ENCODE measurements at places on chromosomes 16 and 17.

DNA sequence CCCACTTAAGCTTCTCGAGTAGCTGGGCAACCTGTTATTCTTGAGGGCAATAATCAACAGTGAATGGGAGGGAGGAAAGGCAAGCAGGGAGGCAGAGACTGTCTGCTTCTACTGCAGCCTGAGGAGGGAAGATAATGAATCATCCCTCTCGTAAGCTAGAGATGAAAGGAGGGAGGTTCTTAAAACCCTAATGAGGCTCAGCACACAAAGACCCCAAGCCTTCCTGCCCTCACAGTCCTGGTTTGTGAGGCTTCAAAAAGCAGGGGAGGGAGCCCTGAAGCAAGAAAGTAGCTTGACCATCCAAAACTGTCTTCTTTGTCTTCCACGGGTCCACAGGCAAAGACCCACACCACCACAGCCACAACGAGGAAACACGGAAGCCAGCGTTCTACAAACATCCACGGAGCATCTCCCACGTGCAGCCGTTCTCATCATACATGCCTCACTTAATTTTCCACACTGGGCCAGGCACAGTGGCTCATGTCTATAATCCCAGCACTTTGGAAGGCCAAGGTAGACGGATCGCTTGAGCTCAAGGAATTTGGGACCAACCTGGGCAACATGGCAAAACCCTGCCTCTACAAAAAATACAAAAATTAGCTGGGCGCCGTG is 1.8 kb downstream of the PIK3R5 start:
- DNase-seq = no peak

- DNase-seq = no peak
Measured at GRCh38 chr17:6787081-6787693, 11.2 kb downstream of the FBXO39 start.

DNA sequence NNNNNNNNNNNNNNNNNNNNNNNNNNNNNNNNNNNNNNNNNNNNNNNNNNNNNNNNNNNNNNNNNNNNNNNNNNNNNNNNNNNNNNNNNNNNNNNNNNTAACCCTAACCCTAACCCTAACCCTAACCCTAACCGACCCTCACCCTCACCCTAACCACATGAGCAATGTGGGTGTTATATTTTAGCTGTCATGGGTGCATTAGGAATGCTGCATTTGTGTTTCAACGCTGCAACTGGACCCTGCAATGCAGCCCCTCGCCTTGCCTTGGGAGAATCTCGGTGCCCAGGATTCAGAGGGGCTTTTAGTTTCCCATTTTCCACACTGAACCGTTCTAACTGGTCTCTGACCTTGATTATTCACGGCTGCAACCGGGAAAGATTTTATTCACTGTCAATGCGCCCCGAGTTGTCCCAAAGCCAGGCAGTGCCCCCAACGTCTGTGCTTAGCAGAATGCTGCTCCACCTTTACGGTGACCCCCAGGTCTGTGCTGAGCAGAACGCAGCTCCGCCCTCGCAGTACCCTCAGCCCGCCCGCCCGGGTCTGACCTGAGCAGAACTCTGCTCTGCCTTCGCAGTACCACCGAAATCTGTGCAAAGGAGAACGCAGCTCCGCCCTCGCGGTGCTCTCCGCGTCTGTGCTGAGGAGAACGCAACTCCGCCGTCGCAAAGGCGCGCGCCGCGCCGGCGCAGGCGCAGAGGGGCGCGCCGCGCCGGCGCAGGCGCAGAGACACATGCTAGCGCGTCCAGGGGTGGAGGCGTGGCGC is 43.3 kb downstream of the POLR3K start:
- DNase-seq = no peak

- DNase-seq = no peak
Measured at GRCh38 chr17:4485676-4486646, 12.7 kb upstream of the SPNS2 start.

DNA sequence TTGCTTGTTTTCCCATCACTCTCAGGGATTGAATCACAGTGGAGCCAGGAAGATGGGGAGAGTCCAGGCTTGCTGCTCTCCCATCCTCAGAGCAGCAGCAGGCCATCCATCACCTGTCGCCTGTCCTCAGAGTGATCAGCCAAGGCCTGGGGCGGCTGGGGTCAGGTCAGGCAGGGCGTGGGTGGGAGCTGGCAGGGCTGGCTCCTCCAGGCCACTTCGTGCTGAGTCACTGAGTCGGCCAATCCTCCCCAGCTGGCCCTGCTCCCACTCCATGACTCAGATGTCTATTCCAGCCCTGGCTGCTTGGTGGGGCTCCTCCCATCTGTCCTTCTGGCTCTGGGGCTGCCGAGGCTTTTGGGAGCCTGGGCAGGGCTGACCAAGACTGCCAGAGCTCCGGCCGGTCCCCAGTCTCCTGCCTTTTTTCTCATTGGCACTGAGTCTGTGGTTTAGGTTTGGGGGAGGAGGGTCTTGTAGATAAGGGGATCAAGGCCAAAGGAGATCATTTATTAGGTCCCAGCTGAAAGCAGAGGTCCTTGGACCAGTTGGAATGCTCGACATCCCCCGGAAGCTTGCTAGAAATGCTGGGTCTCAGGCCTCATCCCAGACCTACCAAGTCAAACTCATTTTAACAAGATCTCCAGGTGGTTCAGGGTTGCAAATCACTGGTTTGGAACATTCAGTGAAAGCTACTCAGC is 72.7 kb downstream of the ABCC1 start:
- DNase-seq = no peak

DNA sequence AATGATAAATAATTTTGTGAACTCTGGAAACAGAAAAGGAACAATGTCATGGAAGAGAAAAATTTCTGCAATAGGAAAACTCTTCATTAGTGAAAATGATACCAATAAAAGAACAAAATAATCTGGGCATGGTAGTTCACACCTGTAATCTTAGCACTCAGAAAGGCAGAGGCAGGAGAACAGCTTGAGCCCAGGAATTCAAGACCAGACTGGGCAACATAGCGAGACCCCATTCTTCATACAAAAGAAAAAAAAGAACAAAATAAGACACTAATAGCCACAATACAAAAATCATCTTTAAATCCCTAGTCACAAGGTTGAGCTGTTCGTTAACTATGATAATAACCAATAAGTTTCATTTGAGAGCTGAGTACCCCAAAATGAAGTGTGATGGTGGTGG is 8.6 kb downstream of the POLG2 start:
- DNase-seq = no peak

GRCh38 chr17:57505841-57506773 is 239.0 kb downstream of the CCDC182 start:
- DNase-seq = no peak

GRCh38 chr16:58692450-58692849 is 7.9 kb upstream of the SLC38A7 start:
- no peak for DNase-seq

DNA sequence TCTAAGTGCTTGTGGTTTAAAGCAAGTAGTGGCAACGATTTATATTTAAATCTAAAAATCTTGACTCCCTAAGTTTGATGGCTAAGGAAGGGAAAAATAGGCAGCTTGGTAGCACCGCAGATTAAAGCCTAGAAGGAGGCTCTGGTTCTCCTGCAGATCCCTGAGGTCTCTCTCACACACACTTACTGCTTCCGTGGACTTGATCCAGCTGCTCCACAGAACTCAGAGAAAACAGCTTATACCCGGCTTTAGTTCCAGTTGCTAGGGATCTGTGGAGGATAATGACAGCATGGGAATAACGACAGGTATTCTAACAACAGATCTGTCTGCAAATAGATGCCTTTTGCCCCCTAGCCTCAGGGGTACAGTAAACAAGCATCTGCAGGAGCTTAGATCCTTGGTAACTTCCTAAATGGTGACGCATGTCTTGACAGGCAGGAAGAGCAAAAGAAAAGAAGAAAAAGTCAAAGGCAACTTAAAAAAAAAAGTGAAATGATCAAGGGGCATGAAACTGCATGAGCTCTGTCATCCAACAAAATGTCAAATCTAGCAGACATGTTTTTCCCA is 4.5 kb downstream of the WIPI1 start:
- DNase-seq = no peak

DNA sequence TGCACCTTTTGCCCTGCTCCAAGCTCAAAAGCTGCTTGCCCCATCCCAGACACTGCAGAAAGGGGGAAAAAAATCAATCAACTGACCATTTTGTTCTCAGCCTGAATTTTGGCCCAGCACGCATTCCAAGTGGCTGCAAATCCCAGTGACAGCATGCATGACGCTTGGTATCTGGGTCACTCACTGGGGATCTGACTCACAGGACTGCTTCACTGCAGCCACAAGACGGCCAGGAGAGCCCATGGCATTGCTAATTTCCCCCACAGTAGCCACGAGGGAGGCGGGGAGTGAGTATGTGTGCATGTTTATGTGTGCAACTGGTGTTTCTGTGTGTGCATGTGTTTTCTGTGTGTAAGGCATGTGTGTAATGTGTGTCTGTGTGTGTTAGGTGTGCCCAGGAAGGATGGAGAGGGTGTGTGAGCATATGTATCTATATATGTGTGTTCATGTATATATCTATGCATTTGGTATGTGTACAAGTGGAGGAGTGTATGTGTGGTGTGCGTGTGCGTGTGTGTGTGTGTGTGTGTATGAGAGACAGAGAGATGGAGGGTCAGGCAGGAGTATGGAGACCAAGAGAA is 33.8 kb downstream of the SDK2 start:
- DNase-seq = no peak

DNA sequence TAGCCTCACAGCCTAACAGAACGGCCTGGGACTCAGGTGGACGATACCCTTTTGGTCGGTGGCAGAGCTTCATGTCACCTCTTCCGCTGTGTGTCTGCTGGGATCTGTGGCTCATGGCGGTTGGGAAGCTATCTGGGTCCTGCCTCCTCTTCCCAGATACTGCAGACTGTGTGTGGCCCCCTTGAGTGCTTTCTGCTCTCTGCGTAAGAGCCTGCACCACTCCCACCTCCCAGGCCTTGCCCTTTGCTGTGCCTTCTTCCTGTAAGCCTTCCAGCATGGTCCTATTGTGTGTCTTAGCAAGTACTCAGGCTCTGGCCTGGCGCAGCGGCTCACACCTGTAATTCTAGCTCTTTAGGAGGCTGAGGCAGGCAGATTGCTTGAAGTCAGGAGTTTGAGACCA is 17.5 kb upstream of the ADCY7 start:
- DNase-seq = no peak

DNA sequence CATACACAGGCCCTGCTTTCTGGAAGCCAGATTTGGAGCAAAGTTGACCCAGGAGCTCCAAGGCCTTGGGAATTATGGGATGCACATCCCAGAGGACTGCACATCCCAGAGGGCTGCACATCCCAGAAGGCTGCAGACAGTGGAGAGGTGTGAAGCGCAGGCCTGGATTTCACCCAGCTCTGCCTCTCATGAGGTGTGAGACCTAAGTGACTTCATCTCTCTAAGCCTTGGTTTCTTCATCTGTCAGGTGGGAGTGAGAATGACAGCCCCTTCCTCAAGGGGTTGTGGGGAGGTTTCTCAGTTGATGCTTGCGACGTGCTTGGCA is 102.3 kb downstream of the GSG1L start:
- no peak for DNase-seq

DNA sequence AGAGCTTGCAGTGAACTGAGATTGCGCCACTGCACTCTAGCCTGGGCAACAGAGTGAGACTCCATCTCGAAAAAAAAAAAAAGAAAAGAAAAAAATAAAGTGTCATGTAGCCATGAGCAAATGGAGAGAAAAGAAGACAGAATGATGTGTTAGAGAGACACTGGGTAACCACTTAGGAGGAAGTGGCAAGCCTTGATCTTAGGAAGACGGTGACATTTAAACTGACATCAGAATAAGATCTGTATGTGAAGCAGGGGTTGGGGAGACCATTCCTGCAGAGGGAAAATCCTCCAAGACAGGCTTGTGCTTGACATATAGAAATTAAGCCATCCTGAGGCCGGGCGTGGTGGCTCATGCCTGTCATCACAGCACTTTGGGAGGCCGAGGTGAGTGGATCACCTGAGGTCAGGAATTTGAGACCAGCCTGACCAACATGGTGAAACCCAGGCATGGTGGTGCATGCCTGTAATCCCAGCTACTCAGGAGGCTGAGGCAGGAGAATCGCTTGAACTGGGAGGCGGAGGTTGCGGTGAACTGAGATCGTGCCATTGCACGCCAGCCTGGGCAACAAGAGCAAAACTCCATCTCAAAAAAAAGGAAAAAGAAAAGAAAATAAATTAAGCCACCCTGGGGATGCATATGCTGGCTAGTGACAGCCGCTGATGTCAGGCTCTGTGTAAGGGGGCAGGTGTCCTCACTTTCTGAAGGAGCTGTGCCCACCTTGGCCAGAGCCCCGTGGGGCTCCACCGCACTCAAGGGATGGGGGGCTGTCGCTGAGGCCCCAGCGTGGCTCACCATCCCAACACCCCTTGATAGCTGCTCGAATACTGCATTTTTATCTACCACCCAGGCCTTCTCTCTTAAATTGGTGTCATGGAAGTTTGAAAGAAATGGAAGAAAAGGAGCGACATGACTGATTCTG is 13.1 kb upstream of the CYB5B start:
- DNase-seq = no peak

DNA sequence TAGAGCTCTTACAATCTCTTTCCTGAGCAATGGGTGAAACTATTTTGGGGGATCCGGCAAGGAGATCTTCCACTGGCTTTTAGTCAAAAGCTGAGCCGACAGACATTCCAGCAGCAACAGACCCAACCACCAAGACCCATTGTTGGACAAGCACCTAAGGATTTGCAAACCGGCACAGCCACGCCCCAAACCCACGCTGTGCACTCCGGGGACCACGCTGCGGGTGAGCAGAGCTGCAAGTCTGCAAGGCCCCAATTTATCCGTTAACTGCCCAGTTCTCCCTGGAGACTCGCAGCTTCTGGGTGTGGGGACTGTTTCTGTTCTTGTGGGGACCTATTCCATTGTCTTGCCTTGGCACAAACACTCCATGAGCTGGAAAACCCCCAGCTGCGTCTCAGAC is 45.9 kb downstream of the C16orf95 start:
- no peak for DNase-seq

- DNase-seq = no peak
Measured at GRCh38 chr17:65554553-65555223, 6.8 kb downstream of the AXIN2 start.

GRCh38 chr16:68985855-68986254 is 119.6 kb upstream of the HAS3 start:
- no peak for DNase-seq

- DNase-seq = no peak
Measured at GRCh38 chr16:30652005-30652296, 1.2 kb downstream of the PRR14 start.

- DNase-seq = peak; percentile 42
Measured at GRCh38 chr16:84055366-84055765, 12.8 kb upstream of the SLC38A8 start.

GRCh38 chr16:23339787-23340186 is 37.7 kb downstream of the SCNN1B start:
- DNase-seq = no peak

GRCh38 chr16:27906883-27907282 is 156.6 kb downstream of the GSG1L start:
- DNase-seq = no peak

DNA sequence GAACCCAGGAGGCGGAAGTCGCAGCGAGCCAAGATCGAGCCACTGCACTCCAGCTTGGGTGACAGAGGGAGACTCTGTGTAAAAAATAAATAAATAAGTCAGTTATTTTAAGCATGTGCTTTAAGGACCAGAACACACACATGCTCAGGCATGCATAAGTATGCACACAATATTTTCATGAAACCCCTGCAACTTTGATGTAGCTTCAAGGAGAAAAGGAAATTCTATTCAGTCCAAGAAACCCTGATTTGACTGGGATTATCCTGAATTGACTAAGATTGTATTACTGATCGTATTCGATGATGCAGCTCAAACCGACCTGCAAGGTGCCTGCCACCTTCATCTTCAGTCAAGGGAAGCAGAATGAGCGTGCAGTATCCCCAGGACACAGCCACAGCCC is 841 bp downstream of the TEKT5 start:
- DNase-seq = no peak

All from NCI-H2171 (cell line).